ENCODE measurements at places on chromosomes 12 and 14.

GRCh38 chr14:31982642-31983041 lies 94.5 kb upstream of the ARHGAP5 start:
- DNase-seq, result no peak

GRCh38 chr12:3116106-3116844 lies 39.1 kb downstream of the TSPAN9 start:
- DNase-seq, result no peak

GRCh38 chr12:101485021-101485420 lies 9.9 kb downstream of the SPIC start:
- no peak for DNase-seq

GRCh38 chr12:51601241-51601640 lies 10.2 kb downstream of the SCN8A start:
- DNase-seq, result no peak

GRCh38 chr12:114221136-114221833 lies 184.7 kb downstream of the TBX5 start:
- DNase-seq, result no peak

DNA sequence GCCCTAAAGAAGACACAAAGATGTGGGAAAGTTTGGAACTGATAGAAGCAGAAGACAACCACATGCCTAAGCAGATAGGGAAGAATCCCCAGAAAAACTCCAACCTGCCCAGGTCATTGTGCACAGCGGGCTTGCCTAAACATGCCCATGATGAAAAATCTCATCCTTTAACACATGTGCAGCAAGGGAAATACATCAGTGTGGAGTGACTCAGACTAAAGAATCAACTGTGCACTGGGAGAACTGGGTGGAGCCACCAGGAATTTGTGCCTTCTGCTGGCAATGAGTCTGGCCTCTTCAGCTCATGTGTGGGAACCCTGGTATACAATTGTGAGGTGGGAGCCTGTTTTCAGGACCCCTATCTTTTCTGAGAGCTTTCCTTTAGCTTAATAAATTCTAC lies 398.5 kb downstream of the FSCB start:
- DNase-seq, result no peak

DNA sequence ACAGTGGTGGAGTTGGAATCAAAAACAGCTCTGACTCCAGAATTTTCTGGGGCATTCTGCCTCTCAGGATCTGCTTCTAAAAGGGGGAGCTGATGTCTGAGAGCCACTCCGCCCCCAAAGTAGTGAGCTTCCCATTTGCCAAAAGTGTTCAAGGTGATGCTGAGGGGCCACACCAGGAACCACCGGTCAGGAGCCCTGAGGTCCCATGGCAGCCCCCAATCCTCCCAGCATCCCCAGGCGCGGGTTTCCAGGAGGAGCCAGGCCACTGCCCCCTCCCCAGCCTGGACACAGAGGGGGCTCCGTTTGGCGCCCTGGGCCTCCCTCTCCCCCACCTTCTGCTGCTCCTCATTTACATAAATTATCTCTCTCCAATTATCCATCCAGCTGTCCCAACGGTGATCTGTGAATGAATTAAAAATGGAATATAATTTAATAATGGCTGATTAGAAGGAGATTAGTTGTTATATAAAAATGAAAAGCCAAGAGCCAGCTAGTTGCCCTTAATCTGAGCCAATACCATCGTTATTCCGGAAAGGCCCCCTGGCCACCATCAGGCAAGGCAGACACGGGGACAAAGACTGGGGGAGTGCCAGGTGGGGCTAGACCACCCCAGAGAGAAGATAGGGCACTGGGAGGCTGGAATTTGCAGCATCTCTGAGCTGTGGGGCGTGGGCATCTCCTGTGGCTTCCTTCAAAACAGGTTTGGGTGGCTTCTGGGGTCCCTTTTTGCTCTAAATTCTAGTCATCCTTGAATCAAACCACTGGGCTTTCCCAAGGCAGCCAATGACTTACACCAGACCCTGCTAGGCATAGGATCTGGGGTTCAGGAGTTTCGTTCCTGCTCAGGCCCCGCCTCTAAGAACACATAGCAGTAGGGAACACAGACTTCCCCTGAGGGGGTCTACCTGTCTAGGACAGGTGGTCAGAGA lies 19.7 kb upstream of the VSX2 start:
- DNase-seq, result no peak

DNA sequence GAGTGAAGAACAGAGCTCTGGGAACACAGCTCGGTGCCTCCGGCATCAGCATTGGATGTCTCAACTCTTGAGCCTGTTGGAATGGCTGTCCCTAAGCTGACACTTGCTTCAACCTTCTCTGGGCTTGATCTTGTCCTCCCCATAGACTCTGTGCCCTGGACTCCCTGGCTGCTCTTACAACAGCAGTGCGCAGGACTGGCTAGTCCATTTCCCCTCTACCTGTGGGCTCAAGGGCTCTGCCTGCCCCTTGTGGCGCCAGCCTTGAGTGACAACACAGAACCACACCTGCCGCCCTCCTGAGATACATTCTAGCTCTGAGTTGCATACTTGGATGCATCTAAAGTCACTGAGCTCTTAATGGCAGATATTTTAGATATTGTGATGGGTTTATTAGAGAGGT lies 6.2 kb downstream of the CRADD start:
- no peak for DNase-seq

- DNase-seq, result no peak
These were observed 12.1 kb upstream of the SLC10A1 start for GRCh38 chr14:69808919-69809808.

- DNase-seq, result no peak
These were observed 2.4 kb downstream of the GALNT6 start for GRCh38 chr12:51388846-51389245.

- DNase-seq, result no peak
These were observed at the start of gene KITLG for GRCh38 chr12:88580051-88580871. KITLG (minus strand) TSS chr12:88580471; CDS start chr12:88580278, 193 bp downstream.

GRCh38 chr12:16844875-16845274 lies 238.9 kb upstream of the LMO3 start:
- no peak for DNase-seq

- DNase-seq, result no peak
These were observed 753.3 kb downstream of the SLC6A15 start for GRCh38 chr12:84159260-84159659.

GRCh38 chr14:62329427-62329826 lies 567.2 kb downstream of the SNAPC1 start:
- DNase-seq, result no peak

Measured in activated gamma-delta T cell treated with Interleukin-2 at 50 U/mL for 16 hours (primary cell).